ENCODE measurements at places on chromosomes 2 and 18.

GRCh38 chr18:50662177-50662576, 102.3 kb downstream of the MAPK4 start:
- DNase-seq = no peak

GRCh38 chr2:118371515-118371914, 283.2 kb downstream of the INSIG2 start:
- peak; percentile 65 for DNase-seq

- DNase-seq = peak; percentile 62
Measured at GRCh38 chr2:36482576-36483214, 115.3 kb downstream of the FEZ2 start.

GRCh38 chr2:102435741-102436140, 12.8 kb downstream of the IL18RAP start:
- DNase-seq = no peak

GRCh38 chr2:128557831-128558241, 239.2 kb upstream of the HS6ST1 start:
- peak; percentile 80 for DNase-seq

- DNase-seq = peak; percentile 13
Measured at GRCh38 chr18:37574113-37574512, 8.5 kb upstream of the CELF4 start.

DNA sequence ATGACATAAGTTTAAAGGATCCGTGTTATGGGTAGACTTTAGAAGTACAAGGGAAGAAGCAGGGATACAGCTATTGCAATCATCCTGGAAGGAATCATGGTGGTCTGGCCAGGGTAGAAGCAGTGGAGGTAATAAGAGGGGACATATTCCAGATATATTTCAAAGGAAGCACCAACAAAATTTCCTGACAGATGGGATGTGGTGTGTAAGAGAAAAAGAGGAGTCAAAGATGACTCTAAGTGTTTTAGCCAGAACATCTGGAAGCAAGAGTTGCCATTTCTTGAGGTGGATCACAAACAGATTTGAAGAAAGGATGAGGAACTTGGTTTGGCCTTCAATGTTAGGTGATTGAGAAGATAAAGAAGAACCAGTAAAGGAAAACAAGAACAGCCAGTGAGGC, 133.1 kb upstream of the CTAGE1 start:
- DNase-seq = no peak

GRCh38 chr18:63892566-63892965, 5.1 kb downstream of the SERPINB2 start:
- DNase-seq = peak; percentile 5

DNA sequence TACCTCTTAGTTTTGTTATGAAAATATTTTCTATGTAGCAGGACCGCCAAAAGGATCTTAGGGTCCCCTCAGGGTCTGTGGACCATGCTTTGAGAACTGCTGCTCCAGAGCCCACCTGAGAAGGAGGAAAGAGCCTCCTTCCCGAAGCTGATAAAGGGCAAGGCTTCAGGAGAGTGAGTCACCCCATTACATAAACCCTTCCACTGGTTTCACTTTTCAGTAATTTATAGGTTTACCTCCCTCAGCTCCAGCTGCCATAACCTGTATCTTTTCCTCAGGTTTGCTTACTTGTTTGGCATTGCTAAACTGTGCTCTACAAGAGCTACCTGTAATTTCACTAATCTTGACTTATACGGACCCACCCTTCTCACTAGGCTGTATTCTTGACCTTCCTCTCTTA, 6.6 kb downstream of the TTLL4 start:
- DNase-seq = no peak
